Endothelial cell (in vitro differentiated cells): ENCODE measurements at places on chromosomes 6 and 20. TPM values are rescaled to one million over a fixed set of nuclear protein-coding genes. Genes with fewer than 3 reads are reported as not detected.

GRCh38 chr6:56245903-56246351, 1.5 kb downstream of the COL21A1 start:
- no peak for DNase-seq
- H3K36me3 ChIP-seq, result no peaks in the 10 kb centered on the region
- peaks cover 2% of the 10 kb centered on the region for H3K4me1 ChIP-seq
- no peak overlapping the region for H3K27ac ChIP-seq
- no peaks in the 10 kb centered on the region for H3K27me3 ChIP-seq

Gene BNIP5
- not detected for total RNA-seq

GRCh38 chr6:149031859-149032598, 285.2 kb downstream of the UST start:
- H3K4me3 ChIP-seq, result no peak overlapping the region
- H3K27me3 ChIP-seq, result peaks cover 1% of the 10 kb centered on the region
- H3K4me1 ChIP-seq, result peaks cover 6% of the 10 kb centered on the region

Gene NQO2
- 58.8 TPM for total RNA-seq

DNA sequence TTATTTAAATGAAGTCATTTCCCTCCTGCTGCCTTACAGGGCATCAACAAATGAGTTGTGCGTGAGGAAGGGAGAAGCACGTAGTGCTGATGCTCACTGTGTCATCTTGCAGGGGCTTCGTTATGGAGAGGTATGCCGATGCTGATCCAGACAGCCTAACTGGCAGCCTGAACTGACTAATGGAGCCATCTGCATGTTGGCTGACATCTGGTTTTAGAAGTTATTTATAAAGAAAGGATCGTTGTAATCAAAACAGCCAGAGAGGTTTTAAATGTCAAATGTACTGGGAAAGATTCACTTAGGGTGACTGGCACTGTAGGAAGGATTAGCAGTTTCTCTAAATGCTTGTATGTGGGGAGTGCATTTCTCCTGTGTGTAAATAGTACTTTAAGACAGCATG, 54.6 kb downstream of the FARS2 start:
- H3K4me3 ChIP-seq, result no peak overlapping the region
- H3K36me3 ChIP-seq, result no peaks in the 10 kb centered on the region
- H3K27me3 ChIP-seq, result peaks cover 4% of the 10 kb centered on the region
- H3K27ac ChIP-seq, result no peak overlapping the region
- DNase-seq, result no peak

DNA sequence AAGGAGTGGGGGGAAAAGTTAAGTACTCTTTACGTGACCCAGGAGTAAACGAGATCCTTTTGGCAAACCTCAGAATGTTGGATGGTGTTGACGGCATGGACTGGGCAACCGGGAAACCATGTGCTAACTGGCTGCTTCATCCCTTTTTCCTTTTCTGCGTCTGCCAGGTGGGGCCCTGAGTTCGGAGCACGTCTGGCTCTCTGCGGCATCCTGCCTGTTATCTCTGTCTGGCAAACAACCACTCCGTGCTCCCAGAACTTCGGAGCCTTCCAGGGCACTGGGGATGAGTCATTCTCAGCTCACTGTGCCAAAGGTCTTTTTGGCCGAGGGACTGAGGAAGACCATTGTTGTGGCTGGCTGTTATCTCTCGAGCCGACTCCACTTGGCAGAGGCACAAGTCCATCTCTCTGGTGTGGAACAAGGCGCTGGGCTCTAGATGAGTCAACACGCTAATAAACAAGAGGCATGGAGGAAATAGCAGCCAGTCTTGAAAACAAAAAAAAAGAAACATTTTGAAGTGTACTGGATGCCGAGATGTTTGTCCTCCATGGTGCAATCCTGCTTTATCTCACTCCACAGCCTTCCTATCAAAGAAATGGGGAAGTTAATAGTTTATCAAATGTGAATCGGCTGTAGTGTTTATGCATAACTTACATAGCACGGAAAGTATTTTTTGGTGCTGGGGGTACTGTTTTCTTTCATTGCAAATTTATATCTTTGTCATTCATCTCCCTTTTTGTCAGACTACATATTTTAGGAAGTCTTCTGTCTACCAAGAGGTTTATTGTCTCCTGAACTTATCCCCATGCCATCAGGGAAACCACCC, 64.6 kb upstream of the TXNDC5 start:
- no peaks in the 10 kb centered on the region for H3K36me3 ChIP-seq
- no peak for DNase-seq
- H3K4me1 ChIP-seq, result peaks cover 9% of the 10 kb centered on the region
- peaks cover 1% of the 10 kb centered on the region for H3K27me3 ChIP-seq
- no peak overlapping the region for H3K4me3 ChIP-seq
- H3K27ac ChIP-seq, result peak overlapping the region; percentile 16

- no peak overlapping the region for H3K27ac ChIP-seq
- no peaks in the 10 kb centered on the region for H3K27me3 ChIP-seq
- no peak overlapping the region for H3K4me3 ChIP-seq
Measured at GRCh38 chr6:126110512-126111270, 124.4 kb downstream of the TRMT11 start.

- no peak for DNase-seq
- H3K27ac ChIP-seq, result no peak overlapping the region
- H3K4me1 ChIP-seq, result no peaks in the 10 kb centered on the region
- H3K27me3 ChIP-seq, result no peaks in the 10 kb centered on the region
- H3K36me3 ChIP-seq, result no peaks in the 10 kb centered on the region
- no peak overlapping the region for H3K4me3 ChIP-seq
Measured at GRCh38 chr20:7601431-7601830, 338.8 kb downstream of the HAO1 start.

Gene SIM1
- total RNA-seq, result 0.41 TPM

Gene PKIB
- 38.5 TPM for total RNA-seq

- no peak overlapping the region for H3K27ac ChIP-seq
- peaks cover 6% of the 10 kb centered on the region for H3K27me3 ChIP-seq
- DNase-seq, result no peak
- H3K4me3 ChIP-seq, result no peak overlapping the region
- no peaks in the 10 kb centered on the region for H3K4me1 ChIP-seq
Measured at GRCh38 chr20:62133051-62133845, 9.9 kb downstream of the PSMA7 start.

Gene CFAP206
- 0.54 TPM for total RNA-seq

DNA sequence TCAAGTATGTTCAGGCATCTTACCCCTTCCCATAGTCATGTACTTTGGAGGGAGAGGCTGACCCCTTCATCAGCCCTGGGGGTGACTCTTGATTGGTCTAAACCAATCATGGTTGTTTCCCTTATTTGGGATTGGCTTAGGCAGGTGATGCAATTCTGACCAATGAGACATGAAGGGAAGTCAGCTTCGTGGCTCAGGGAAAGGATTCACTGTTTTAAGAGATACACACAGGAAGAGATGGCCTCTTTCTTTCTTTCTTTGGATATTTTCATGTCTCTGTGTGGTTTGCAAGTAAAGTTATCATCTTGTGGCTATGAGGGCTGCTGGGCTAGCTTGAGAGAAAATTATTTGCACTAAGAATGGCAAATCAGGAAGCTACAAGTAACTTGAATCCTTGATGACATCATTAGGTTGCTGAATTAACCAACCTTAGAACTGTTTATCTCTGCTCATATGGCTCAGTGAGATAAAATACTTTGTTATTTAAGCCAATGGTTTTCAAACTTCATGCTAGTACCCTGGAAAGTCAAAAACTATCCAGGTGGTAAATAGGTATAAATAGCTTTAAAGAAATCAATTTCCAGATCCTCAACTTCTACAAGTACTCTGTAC, 144.2 kb upstream of the CENPW start:
- no peaks in the 10 kb centered on the region for H3K27me3 ChIP-seq
- DNase-seq, result no peak
- H3K4me1 ChIP-seq, result no peaks in the 10 kb centered on the region
- no peak overlapping the region for H3K27ac ChIP-seq
- no peak overlapping the region for H3K4me3 ChIP-seq

Gene AGER
- total RNA-seq, result 42.2 TPM

Gene ADAT2
- 10.0 TPM for total RNA-seq

DNA sequence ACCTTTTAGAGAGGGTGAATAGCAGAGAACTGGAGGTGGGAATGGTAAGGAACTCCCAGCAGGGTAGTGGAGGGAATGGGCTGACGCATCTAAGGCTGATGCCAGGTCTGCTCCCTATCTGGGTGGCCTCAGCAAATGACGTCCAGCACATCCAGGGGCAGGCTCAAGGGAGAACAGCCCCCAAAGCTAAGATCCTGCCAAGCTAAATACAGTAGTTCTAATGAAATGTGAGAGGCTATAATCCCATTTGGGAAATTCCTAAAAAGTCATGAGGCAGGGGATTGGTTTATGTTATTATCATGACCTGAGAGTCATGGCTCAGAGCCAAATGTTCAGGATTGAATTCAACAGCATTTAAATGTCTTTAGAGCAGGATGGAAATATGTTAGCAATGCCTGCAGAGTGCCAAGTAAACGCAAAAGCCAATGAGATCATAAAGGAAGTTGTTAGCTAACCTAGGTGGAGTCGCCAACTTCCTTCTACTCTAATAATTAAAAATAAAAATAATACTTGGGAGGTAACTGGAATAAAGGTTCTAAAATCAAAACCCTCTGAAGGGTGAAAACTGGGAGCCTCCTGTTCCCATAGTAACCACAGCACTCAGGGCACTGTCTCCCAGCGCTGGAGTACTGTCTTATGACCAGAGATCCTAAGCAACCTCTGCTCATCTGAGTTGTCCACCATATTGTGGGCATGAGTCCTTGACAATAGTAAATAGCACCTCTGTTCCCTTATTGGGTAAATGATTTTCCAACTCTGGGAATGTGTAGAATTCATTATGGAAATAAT, 34.8 kb downstream of the IYD start:
- DNase-seq, result no peak
- no peaks in the 10 kb centered on the region for H3K36me3 ChIP-seq
- peaks cover 8% of the 10 kb centered on the region for H3K4me1 ChIP-seq
- no peaks in the 10 kb centered on the region for H3K27me3 ChIP-seq
- H3K27ac ChIP-seq, result no peak overlapping the region

DNA sequence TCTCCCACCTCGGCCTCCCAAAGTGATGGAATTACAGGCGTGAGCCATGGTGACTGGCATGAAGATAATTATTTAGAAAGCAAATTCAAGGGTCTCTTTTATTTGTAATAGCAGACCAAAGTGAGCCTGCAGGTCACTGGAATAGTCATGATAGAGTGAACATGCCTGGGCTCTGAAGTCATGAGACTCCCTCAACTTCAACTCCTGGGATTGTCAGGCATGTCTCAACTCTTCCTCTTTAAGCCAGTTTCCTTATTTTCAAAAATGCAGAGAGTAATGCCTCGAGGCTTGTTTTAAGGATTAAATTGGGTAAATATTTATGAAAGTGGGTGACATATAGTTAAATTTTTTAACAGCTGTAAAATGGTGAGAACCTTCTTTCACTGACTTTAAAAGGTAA, 22.7 kb upstream of the HECA start:
- DNase-seq, result no peak
- no peaks in the 10 kb centered on the region for H3K27me3 ChIP-seq
- H3K36me3 ChIP-seq, result no peaks in the 10 kb centered on the region
- no peak overlapping the region for H3K27ac ChIP-seq
- H3K4me3 ChIP-seq, result no peak overlapping the region

DNA sequence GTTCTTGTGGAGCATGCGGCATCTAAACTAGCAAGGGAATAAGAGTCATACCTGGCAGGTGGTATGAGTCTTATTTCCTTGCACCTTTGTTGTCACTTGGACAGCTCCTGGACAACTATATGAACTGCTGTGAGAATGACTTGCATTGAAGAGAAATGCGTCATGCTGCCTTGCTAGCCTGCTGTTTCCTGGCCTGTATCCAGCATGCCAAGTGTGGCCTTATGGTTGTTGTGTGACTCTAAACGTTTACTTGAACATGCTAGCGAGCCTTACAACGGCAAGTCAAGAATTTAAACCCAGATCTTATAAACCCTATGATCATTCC, 90.4 kb downstream of the CEP162 start:
- peaks cover 2% of the 10 kb centered on the region for H3K27me3 ChIP-seq
- peaks cover 34% of the 10 kb centered on the region for H3K4me1 ChIP-seq
- no peak overlapping the region for H3K4me3 ChIP-seq
- peaks cover 29% of the 10 kb centered on the region for H3K36me3 ChIP-seq
- no peak overlapping the region for H3K27ac ChIP-seq
- no peak for DNase-seq

GRCh38 chr6:146950351-146950835, 253.8 kb upstream of the STXBP5 start:
- H3K27me3 ChIP-seq, result peaks cover 3% of the 10 kb centered on the region
- peak overlapping the region; percentile 88 for H3K27ac ChIP-seq
- DNase-seq, result peak; percentile 11
- no peak overlapping the region for H3K4me3 ChIP-seq
- peaks cover 18% of the 10 kb centered on the region for H3K4me1 ChIP-seq
- H3K36me3 ChIP-seq, result no peaks in the 10 kb centered on the region

Gene NKX2-4
- total RNA-seq, result not detected
